ENCODE measurements at places on chromosomes 3 and 15.
A peak's percentile ranks its signal among the peaks of the same experiment; 100 is the strongest.

- DNase-seq: no peak
These were observed 779.9 kb downstream of the GRM7 start for GRCh38 chr3:7640787-7641186.

- DNase-seq: peak; percentile 31
These were observed 196.4 kb downstream of the RORA start for GRCh38 chr15:61032600-61033286.

DNA sequence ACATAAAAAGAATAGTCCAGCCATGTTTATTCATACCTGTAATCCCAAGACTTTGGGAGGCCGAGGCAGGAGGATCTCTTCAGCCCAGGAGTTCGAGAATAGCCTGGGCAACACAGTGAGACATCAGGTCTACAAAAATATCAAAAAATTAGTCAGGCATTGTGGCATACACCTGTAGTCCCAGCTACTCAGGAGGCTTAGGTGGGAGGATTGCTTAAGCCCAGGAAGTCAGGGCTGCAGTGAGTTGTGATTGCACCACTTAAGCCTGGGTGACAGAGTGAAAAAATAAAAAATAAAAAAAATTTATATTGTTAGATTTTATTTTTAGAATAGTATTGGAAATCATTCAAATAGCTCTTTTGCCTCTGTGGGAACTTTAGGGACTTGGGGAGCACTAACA lies 12.8 kb upstream of the TM4SF1 start:
- DNase-seq: no peak

DNA sequence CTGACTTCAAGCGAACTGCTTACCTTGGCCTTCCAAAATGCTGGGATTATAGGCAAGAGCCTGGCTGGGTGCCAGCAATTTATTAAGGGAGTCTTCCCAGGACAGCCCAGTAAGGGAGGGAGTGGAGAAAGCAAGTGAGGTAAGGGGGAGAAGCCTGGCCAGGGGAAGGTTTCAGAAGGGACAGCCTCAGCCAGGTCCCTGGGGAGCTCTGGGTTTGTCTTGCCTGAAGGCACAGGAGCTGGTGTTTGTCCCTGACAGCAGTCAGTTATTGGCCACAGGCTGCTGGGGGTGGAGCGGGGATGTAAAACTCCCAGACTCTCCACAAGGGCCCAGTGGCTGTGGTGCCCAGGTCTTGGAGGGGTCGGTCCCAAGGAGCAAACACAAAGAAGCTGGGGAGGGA lies 33.0 kb upstream of the CDCP1 start:
- DNase-seq: no peak

GRCh38 chr15:69871511-69872134 lies 226.1 kb downstream of the TLE3 start:
- DNase-seq: no peak

DNA sequence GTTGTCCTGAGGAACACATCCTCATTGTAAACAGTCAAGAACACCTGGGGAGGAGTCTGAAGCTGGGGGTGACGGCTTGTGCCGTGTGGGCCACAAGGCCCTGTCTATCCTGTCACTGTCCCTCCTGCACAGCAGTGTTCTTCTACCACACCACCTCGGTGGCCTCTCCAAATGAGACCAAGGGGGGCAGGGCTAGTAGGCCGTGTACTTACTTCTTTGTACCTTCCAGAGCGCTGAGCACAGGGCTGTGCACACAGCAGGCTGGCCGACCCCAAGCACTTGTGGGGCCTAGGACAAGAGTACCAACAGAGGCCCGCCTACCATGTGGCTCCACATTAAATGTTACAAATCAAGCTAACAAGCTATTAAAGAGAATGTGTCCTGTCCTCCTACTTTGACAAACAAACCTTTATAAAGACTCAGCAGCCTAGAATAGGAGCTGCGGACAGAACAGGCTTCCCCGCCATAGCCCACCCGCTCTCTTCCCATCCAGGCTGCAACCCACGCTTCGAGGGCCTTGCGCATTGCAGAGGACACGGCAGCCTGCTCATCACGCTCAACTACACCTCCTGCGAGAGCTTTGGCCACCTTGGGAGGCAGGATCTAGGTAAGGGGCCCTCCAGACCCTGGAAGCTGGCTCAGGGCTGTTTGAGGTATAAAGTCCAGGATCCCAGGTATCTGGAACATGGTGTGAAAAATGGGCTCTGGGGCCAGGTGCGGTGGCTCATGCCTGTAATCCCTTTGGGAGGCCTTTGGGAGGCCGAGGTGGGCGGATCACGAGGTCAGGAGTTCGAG lies 30.5 kb downstream of the MELTF start:
- no peak for DNase-seq

- no peak for DNase-seq
These were observed 124.0 kb downstream of the KCNH8 start for GRCh38 chr3:19272296-19272695.

DNA sequence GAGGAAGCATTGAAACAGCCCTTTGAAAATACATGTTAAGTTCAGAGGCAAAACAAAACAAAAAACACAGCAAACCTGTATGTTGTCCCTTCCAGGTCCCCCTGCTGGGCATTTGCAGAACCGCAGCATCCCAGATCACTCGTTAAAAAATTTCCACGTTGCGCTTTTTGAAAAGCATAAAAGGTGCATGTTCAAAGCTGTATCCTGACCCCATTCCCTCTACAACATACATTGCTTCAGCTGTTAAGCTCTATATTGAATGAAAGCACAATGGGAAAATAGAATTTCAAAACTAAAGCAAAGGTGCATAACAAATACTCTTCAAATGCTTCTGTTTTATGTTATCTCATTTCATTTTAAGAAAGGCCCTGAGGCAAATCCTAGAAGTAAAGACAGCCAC lies 328.3 kb downstream of the THSD4 start:
- peak; percentile 44 for DNase-seq

- peak; percentile 26 for DNase-seq
These were observed 643 bp downstream of the MYO5A start for GRCh38 chr15:52527911-52528563.

DNA sequence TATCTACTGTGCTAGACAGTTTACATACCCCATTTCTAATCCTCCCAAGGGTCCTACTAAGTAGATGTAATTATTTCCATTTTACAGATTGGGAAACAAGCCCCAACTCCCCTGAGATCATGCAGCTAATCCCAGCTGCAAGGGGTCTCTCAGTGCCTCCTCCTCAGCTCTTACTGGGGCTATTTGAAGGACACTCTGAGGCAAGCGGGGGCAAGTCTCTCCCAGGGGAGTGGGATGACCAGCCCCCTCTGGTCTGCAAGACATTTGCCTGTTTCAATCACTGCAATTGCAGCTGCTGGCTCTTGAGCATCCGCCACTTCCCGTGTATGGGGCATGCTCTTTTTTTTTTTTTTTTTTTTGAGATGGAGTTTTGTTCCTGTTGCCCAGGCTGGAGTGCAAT lies 11.4 kb downstream of the LAMP3 start:
- no peak for DNase-seq

DNA sequence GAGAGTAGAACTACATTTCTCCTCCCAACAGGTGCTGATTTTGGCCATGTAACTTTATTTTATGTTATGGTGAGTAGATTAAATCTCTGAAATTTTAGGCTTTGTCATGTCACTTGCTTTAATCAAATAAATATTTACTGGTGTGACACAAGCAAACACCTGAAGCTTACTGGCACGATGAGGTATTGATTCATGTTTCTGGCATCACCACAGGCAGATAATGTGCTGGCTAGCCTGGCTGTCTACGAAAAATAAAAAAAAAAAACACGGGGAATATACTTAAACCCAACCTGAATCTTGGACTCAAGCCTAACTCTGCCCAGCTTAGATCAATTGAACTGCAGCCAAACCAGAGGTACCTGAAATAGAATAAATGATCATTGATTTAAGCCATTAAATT lies 65.6 kb upstream of the CADM2 start:
- DNase-seq: peak; percentile 83

DNA sequence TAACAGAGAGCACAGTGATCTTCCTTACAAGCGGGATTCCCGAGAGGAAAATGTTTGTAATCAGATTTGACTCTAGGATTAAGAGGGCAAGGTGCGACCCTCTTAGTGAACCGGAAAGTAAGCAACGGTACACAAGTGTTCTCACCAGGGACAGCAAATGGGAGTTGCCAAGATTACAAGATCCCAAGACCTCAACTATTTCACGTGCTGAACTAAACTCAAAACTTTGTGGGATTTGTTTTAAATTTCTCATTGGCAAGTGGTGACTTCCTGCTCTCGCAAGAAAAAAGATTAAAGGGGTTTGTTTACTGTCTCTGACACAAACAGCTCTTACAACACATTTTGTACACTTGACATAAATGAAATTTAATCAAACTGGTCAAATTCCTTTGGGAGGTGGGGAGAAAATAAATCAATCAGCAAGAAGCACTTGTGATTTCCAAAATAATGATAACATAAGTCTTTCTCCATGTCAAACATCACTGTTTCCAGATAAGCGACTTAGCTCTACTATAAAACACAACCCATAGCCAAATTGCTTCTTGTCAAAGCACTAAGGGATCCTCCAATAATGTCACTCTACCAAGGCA lies 2.2 kb upstream of the PGPEP1L start:
- DNase-seq: no peak

DNA sequence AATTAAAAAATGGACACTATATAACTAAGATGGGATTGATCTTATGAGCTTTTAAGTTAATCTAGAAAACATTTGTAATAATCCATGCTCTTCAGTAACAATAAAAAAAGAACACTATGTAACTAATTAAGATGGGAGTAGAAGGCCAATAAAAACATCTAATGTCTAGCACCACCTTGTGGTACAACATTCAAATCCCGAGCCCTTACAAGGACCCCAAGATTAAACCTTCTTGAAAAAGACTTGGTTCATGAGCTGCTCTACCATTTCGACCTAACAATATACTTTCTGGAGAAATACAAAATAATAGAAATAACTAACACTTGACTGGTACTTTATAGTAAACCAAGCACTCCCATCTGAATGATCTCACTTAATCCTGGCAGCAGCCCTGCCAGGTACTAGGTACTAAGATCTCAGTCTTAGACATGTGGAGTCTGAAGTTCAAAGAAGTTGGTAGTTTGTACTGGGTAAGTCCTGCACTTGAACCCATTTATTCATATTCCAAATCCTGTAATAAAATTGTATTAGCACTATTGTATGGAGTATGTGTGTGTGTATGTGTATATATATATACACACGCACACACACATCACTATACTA lies 21.8 kb downstream of the METTL6 start:
- peak; percentile 17 for DNase-seq

DNA sequence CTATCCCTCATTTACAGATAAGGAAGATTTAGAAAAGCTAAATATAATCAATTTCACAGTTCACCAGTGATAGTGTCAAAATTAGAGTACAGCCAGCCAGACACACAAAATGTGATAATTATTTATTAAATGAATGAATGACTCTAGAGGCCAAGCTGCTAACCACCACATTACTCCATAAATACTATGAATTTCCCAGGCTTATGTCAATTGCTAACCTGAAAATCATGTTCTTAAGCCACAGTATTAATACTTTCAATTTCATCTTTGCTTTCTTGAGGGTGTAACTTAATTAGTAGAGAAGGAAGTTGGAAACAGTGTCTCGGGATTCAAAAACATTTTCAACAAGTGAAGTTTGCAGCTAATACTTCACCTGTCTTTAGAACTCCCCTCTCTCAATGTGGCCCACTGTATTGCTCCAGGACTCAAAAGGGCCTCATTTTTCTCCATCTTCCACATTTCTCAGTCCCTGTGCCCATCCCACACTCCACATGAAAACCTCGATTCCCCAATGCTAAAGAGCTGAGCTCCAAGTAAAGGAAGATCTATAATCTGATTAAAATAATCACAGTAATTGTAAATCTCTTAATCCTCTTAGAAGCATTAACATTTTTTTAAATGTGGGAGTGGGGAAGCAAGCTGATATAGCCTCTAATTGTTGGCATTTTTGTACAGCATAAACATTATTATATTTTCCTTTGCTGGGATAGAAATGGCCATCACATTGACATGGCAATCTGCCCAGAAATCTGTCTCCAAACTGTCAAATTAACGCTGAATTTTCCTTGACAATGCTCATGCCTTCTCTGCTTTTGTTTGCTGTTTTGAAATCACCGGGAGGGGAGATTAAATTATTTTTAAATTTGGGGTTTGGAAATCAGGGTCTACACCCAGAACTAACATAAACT lies 765.1 kb downstream of the ROBO1 start:
- DNase-seq: no peak

- no peak for DNase-seq
These were observed 95.4 kb downstream of the LSM3 start for GRCh38 chr3:14273901-14274611.

DNA sequence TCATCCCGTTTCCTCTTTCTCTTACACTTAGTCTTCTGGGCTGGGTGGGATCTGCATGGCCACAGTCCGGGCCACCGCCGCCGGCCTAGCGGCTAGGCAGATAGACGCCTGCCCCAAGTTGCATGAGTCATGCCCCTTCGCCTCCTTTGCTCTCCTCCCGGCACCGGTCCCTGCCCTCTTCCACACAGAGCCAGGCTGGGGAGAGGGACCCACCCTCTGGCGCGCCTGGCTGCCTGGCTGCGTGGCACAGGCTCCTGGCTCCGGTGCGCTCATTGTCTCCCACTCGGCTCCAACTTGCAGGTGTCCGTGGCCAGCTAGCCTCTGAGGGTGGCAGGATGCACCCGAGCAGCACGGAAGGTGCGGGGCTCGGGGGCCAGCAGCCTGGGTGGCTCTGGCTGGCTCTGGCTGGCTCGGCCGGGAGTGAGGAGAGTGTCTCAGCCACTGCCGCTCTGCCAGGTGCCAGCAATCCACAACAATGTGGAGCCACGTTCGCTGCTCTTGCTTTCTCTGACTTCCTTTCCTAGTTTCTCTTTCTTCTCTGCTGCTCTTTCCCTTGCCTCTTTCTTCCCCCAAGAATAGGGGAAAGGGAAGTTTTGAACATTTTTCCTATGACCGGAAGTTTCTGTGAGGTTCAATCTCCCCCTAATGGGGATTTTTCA lies 22.4 kb upstream of the MTHFS start:
- no peak for DNase-seq

DNA sequence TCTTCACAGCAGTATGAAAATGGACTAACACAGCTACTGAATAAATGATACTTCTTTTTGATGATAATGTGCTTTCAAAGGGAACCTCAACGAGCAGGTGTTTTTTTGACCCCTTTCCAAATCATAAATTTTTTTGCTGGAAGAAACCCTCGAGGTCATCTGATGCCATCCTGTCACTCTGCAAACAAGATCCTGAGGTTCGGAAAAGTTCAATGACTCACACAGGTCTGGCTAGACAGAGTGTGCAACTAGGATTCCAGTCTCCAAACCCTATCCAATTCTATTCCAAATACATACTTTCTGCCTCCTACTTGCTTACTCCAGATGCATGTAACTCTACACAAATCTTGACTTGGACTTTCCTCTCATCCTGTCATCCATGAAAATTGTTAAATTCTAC lies 124.7 kb downstream of the NEDD4 start:
- no peak for DNase-seq

- DNase-seq: peak; percentile 46
These were observed 36.9 kb downstream of the DNASE1L3 start for GRCh38 chr3:58173669-58174398.

- DNase-seq: peak; percentile 63
These were observed 56.8 kb downstream of the GPR171 start for GRCh38 chr3:151146071-151146730.

- no peak for DNase-seq
These were observed 20.3 kb upstream of the PTPN9 start for GRCh38 chr15:75599401-75599800.

GRCh38 chr15:40796512-40796911 lies 10.4 kb upstream of the ZFYVE19 start:
- no peak for DNase-seq

All from NCI-H345 (cell line).